HuH-7 (cell line): ENCODE measurements at places on chromosomes 11 and 22.
A peak's percentile ranks its signal among the peaks of the same experiment; 100 is the strongest.

DNA sequence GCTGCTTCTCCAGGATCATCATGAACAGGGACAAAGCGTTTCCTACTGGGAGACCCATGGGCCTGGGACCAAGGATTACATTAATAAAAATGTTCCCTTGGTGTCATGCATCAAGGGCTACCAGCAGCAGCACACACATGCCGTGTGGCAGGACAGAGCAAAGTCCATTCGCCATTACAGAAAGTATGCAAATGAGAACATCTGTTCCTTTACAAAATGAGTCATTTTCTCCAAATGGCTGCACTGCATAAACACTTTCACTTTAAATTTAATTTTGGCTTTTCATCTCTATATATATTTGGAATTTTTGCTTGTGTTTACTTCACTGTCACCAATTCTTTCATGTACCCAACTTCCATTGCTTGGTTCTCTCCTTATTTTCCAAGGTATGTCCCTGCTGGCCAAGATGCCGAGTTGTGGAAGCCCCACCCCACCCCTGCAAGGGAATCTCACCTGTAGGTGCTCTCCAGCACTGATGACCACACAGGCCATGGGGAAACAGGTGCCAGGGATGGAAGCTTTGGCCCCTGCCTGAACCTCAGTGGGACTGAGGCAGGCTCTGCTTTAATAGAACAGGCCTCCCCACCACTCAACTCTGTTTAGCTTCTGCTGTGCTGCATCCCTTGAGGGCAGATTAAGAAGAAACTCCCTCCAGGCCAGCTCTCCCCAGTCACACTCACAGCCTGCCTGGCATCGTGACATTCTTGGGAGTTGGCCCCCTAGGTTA lies 15.6 kb upstream of the GNAZ start:
- DNase-seq = peak; percentile 5

DNA sequence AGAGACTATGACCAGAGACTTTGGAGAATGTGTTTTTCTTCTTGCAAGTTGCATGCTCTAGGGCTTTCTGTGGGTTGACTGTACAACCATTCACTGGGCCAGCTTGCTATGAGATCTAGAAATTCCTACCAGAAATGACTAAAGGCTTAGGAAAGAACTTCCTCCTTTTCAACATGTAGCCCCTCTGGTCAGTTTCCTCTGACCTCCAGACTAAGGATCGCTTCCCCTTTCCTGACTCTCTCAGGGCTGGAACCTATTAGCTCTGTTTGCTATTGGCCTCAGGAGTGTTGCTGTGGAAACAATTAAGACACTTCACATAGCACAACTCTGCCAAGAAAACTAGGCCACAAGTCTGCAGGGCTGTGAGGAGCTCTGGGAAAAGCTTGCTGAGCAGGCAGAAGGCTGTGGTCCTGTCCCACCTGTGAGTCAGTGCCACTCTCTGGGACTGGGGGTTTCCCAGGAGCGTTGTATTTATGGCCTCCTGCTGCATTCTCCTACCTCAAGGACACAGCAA lies 10.7 kb downstream of the CRY2 start:
- no peak for DNase-seq

DNA sequence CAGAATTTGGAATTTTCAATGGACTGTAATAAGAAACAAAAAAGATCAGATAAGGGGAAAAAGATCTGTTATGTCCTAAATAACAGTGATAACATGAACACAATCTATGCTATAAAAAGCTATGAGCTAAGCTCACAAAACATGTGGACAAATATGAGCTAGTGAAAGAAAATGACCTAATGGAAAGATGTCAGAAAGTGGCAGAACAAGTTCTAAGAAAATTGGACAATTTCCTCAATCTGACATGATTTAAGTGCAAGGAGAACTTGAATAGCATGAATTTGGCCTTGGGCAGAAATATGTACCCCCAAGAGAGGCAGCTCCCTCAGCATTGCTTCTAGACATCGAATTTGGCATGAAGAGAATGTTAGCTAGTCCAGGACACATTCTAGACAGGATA lies 212.0 kb upstream of the PGR start:
- DNase-seq = no peak

DNA sequence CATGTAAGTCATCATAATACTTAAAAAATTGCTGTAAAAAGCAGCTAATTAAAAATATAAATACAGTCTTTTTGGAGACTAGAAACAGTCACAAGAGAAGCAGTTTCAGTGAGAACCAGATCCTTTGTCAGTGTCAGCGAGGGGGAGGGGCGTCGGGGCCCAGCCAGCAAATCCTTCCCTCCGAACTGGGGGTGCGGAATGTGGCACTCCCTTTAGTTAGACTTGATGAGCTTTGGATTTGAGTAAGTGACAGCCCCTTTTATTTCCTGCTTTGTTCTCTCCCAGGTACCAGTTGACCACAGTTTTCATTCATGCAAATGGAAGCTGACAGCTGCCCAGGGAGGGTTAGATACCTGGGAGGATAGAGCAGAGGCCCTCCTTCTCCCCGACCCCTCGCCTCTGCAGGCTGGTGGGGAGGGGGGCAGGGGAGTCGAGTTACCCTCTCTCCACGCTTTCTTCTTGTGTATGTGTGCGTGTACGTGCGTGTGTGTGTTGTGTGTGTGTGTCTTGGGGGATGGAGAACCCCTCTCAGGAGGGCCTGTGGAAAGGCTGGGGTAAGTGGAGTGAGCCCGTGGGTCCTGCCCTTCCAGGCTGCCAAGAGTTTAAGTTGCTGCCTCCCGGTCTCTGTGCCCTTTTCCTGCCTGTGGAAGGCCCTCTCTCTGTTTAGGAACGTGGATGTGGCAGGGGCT lies 38.3 kb downstream of the PTPRJ start:
- no peak for DNase-seq

- no peak for DNase-seq
These were observed 23.7 kb upstream of the GDPD4 start for GRCh38 chr11:77325159-77325558.

GRCh38 chr22:29167032-29167911 lies 38.4 kb upstream of the EMID1 start:
- DNase-seq = no peak

- no peak for DNase-seq
These were observed 36.0 kb upstream of the OAF start for GRCh38 chr11:120174866-120175265.

- no peak for DNase-seq
These were observed 1.2 kb downstream of the CAPRIN1 start for GRCh38 chr11:34052608-34053160.

DNA sequence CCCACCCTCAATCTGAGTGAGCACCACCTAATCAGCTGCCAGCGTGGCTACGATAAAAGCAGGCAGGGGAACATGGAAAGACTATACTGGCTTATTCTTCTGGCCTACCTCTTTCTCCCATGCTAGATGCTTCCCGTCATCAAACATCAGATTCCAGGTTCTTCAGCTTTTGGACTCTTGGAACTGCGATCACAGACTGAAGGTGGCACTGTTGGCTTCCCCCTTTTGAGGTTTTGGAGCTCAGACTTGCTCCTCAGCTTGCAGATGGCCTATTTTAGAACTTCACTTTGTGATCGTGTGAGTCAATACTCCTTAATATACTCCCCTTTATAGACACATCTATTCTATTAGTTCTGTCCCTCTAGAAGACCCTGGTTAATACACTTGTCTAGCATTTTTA lies 543.7 kb upstream of the RAG2 start:
- no peak for DNase-seq

DNA sequence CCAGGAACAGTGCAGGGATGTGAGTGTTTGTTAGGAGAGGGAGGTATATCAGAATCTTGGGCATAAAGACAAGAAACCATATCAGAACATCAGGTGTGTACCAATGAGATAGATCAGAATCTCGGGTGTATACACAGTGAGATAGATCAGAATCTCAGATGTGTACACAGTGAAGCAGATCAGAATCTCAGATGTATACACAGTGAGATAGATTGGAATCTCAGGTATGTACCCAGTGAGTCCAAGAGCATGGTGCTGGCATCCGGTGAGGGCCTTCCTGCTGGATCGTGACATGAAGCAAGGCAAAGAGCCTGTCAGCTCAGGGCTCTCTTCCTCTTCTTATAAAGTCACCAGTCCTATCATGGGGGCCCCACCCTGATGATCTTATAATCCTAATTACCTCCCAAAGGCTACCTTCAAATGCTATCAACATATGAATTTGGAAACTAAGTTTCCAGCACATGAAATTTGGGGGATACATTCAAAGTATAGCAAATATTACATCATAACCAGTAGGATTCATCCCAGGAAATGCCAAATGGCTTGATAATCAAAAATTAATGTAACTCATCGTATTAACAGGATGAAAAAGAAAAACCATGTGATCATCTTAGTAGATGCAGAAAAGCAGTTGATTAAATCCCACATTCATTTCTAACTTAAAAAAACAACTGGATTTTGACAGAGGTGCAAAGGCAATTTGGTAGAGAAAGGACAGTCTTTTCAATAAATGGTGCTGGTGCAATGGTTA lies 28.6 kb downstream of the PPARA start:
- DNase-seq = no peak

DNA sequence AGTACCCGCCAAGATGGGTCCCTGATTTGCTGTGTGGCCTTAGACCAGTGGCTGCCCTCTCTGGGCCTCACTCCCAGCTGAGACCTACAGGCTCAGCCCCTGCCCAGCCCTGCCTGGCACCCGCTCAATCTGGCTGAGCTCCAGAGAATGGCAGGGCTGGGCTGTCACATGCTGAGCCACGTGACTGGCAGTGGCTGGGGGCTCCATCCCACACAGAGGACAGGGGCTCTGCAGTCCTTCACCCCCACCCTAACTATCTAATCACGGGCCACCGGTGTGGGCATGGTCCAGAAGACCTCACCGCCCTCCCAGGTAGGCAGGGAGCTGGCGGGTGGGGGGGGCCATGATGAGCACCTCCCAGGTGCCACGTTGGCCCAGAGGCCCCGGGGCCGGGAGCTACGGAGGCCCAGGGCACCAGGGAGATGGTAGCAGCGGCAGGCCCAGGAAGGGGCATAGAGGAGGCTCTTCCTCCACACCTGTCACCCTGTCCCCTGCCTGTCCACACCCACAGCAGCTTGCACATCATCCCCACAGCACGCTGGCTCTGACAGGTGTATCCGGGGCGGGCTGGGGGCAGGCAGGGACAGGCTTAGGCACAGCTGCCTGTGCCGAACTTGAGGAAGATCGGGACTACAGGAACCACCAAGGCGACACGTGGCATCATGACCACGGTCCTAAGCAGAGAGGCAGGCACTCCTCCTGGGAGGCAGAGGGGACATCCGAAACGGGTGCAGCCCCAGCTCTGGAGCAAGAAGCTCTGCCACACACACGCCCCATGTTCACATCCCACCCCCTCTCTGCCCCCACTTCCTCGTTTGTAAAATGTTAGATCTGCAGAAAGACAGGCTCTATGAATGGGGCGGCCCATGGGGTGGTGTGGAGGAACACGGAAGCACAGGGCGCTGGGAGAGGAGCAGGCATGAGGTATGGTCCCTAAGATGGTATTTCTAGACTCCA lies 1.5 kb upstream of the ALDH3B1 start:
- no peak for DNase-seq

DNA sequence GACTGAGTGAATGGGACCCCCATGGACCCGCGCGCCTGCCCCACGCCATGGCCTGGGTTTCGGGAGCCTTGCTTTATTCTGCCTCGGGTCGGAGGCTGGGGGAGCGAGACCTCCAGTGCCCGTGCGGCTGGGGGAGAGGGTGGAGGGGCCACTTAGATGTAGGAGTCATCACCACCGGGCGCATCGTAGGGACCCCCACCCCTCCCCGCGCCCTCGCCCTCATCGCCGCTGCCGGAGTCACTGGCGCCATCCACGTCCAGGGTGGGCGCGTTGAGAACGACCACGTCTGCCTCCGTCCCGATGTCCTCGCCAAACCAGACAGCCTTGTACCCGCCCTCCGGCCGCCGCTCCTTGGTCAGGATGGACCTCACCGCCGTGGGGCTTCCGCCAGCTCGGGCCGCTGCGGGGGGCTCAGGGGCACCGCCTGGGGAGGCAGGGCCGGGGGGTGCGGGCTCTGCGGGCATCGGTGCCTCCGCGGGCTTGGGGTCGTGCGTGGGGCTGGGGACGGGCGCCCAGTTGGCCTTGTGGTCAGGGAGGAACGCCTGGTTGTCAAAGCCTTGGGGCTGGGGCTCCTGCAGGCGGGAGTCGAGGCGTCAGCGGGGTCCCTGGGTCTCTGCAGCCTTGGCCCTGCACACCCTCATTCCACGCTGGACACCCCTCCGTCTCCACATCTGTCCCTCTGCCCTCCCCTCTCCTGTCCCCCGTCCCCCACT lies 1.6 kb upstream of the IRF7 start:
- DNase-seq = no peak

DNA sequence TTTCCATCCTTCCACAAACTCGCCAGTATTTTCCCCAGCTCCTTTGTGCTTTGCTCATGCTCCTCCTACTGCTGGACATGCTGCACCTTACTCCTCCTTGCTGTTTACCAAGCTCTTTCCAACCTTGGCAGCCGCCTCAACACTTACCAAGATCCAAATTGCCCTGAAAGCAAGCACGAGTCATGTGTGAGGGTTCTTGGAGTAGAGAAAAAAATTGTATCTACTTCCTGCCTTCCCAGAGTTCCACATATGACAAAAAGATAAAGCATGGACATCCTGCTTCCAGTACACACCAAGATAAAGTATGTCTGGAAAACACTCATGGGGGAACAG lies 767.5 kb downstream of the NTM start:
- no peak for DNase-seq
